ENCODE measurements at places on chromosomes 4 and X.

- DNase-seq = no peak
Observed at GRCh38 chr4:143035661-143036060, 149.1 kb upstream of the USP38 start.

DNA sequence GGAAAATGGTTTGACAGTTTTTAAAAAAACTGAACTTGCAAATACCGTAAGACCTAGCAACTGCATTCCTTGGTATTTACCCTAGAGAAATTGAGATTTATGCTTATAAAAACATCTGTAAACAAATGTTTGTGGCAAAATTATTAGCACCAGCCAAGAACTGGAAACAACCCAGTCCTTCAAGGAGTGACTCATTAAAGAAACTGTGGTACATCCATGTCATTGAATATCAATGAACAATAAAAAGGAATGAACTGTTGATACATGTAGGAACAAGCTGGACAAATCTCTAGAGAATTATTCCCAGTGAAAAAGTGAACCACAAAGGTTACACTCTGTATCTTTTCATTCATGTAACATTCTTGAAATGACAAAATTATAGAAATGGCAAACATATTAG, 240.2 kb upstream of the ADAMTS3 start:
- no peak for DNase-seq

- no peak for DNase-seq
Observed at GRCh38 chrX:42195506-42195905, 272.2 kb upstream of the CASK start.

DNA sequence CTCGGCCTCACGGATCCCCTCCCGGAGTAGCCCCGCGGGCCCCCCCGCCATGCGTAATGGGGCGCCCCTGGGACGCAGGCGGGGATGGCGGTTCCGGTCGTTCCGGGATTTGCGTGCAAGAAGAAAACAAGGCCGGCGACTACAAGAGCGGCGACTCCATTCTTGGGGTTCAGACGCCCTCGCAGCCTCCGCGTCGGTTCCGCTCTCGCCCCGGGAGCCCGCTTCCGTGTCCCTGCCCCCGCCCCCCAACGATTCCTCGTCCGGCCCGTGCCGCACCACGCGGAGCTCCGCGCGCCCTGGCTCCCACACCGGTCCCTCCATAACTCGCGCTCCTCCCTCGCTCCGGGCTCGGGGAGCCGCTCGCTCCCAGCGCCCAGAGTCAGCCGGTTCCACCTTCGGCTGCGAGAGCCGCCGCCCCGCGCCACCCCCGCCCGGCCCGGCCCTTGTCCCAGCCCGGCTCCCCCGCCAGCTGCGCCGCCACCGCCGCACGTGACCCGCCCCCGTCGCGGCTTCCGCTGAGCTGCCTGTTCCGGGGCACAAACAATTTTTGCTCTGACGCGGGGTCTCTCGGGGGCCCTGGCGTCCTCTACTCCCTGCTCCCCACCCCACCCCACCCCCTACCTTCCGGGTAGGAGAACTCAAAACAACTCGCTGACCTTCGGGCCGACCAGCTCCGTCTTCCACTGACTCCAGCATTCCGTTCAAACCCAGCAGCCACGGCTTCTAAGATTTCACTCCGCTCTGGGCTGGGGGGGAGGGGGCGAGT, 78.8 kb upstream of the BCOR start:
- no peak for DNase-seq
